ENCODE measurements at places on chromosomes 7 and 10. TPM values are rescaled to one million over a fixed set of nuclear protein-coding genes. Genes with fewer than 3 reads are reported as not detected.

FGFR2 gene
- 29.7 TPM for total RNA-seq

DNA sequence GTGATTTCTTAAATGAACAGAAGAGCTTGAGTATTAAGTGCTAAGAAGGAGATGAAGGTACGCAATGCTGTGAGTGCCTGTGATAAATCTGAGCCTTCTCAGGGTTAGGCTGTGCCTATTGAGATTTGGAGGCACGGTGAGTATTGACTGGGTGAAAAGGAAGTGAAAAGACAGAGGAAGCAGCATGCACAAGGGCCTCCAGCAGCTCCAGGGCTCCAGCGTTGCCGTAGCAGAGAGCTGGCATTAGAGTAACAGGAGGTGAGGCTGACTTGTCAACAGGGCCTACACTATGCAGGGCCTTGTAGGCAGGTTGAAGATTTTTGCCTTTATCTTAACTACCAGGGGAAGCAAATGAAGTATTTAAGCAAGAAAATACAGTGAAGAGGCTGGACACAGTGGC lies 54.1 kb upstream of the PDCD4 start:
- no peak for DNase-seq

DNA sequence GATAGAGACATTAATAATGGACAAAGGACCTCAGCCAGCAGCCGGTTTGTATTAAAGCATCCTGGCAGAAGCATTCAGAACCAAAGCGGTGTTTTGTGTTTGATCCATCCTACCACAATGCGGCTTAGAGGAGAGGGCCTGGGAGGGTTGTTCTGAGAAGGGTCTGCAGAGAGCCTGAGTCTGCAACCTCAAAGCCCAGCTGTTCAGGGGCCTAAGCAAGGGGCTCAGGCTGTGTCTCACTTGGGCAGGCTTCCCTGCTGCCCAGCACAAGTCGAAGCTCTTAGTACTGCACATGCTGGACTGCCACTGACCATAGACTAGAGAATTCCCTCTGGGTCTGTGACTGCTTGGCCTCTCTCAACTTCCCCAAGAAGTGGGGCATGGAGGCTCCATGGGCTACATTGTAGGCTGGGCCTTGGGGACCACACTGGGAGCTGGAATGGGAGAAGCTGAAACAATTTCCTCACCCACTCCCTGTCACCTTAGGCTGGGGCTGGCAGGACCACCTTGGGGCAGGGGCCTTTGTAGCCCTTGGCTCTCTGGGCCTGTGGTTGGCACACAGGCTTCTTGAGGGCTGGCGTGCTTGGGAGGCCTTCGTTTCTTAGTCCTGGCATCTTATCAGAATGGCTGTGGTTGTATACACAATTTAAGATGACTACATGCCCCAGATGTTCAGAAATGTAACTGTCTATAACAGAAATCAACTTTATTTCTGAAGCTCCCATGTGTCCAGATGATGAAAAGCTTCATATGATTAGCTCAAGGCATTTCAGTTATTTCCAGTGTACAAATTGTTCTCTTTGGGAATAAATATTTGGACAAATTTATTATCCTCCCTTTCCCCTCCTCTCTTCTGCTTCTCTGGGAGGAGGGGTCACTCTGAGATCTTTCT lies 44.5 kb downstream of the LRRC18 start:
- no peak for DNase-seq

DNA sequence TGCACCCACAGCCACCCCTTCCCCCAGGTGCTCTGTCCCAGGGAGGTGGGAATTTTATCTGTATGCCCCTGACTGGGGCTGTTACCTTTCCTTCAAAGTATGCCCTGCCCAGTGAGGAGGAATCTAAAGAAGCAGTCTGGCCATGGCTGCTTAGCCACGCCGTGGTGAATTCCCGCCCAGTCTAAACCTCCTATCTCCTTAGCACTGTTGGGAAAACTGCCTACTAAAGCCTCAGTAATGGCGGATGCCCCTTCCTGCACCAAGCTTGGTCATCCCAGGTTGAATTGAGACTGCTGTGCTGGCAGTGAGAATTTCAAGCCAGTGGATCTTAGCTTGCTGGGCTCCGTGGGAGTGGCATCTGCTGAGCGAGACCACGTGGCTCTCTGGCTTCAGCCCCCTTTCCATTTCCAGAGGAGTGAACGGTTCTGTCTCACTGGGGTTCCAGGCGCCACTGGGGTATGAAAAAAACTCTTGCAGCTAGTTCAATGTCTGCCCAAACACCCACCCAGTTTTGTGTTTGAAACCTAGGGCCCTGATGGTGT lies 87.2 kb downstream of the ABCC2 start:
- DNase-seq: no peak
